ENCODE measurements at places on chromosomes 2 and 18.

DNA sequence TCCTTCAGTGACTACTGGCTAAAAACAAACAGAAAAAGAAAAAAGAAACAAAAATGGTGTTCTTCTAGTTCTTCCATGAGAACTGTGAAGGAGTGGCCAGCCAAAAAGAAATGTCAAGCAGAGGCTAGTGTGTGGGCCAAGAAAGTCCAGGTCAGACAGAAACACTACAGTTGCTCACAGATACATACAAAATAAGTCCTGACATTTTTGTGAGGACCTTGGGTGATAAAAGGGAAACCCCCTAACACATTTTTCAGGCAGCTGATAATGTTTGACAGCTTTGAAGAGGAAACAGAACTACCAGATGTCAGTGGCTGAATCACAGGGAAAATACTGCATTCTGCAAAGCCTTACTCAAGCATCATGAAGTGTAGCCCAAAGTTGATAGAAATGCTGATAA lies 28.1 kb downstream of the ARHGAP25 start:
- DNase-seq = peak; percentile 13

DNA sequence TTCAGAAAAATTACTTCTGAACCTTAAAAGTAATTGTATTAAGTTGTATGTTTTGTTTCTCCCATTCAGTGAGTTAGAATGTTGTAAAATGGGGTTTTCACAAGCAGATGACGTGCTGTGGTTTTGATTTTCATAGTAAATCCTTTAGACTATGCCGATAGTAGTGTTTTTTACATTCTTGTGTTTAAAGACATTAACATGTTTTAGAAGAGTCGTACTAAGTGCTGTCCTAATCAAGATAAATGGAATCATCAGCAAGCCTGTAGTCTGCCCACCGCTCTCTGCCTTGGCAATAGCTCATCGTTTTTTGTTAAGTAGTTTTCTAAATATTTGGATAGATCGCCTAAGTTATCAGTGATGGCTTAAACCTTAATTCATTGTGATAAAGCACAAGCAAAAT lies 21.5 kb downstream of the PKP4 start:
- no peak for DNase-seq

GRCh38 chr2:232435805-232436204 lies 20.1 kb upstream of the ALPI start:
- DNase-seq = no peak

DNA sequence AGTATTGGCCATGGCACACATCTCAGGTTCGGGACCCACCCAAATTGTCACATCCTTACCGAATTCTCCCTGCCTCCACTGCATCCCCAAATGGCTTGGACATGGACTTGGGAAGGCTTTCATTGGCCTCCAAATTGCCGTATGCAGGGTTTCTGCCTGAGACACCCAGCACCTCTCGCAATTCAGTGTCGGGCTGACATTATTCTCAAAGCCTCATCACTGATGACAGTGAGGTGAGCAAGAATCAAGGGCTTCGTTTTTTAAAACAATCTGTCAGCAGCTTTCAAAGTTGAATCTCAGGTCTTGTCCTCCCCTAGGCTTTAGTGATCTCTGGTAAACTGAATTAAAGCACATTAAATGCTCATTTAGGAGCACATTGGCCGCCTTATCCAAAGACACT lies 29.5 kb upstream of the TGFA start:
- DNase-seq = no peak

- no peak for DNase-seq
Measured at GRCh38 chr2:113039719-113040118, 12.9 kb downstream of the IL36B start.

DNA sequence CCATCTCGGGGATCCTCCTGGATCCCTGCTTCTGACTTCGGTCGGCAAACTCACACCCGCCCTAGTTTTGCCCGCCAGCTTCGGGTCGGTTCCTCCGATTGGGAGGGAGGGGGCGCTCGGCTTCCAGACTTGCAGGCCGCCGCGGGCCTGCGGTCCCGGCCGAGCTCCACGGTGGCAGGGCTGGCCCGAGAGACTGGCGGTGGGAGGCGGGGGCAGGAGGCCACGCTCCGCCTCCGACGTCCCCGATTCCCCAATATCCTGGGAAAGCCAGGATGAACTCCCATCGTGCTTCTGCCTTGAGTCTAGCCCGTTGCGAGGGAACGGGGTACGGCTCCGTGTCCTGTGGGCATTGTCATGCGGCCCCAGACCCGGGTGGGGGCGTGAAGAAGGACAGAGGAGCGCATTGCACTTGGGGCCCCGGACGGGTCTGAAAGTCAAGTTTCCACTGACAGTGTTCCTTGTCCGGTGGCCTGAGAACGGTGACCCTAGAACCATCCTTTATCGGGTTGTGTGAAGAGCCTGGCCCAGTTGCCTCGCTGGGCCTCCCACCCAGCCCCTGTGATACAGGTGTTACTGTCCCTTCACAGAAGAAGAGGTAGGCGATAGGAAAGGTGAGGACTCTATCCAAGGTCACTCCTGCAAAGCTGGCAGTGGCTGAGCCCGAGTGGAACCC lies 2.4 kb upstream of the INHBB start:
- peak; percentile 66 for DNase-seq

DNA sequence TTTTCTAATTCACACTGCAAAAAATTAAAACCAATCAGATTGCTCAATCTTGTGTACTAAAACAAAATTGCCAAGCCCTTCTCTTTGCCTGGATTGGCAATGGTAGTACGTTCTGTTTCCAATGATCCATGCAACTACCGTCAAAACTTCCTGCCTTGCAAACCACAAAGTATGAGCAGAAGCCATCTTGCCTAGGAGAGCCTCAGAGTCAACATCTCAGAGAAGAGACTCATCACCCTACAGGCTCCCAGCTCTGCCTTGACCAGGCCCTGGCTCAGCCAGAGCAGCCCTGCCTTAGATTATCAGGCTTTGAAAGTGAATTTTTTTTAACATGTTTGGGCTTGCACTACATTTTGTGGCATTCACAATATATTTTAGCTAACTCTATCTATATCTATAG lies 574.1 kb downstream of the SATB2 start:
- no peak for DNase-seq

DNA sequence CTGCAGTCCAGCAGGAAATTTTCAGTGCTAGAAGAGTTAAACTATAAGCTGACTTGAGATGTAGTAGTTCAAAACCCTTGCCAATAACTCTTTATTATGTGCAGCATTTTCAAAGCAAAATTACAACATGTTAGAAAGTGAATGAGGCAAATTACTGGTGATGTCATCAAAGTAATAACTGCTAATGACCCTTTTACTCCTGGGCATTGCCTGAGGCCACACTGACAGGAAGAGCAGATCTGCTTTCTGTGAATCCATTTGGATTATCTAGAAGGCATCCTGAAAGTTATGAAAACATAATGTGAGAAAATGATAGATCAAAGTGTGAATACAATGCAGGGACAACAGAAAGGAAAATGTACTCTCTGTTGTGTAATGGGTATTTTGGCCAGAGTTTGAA lies 139.6 kb upstream of the TRIB2 start:
- DNase-seq = no peak

DNA sequence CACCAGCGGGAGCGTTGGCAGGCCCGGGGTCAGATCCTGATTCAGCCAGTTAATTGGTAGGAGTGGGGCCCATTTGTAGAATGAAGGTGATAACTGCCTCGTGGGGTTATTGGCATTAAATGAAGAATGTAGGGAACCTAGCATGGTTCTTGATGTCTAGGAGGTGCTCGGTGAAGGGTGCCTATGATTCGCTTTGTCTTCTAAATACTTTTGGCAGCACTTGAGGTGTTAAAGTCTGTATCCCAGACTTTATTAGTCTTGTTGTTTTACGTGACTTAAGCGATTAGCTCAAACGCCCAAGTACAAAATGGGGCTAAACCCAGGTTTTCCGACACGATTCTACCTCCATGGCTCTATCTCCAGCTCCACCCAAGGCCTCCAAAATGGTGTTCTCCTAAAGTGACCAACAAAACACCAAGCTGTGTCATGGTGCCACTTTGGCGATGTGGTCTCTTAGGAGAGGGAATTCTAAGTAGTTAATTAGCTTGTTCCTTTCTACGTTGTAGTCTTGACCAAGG lies 980 bp upstream of the PPP4R1 start:
- no peak for DNase-seq

GRCh38 chr2:100059638-100060037 lies 82.8 kb downstream of the AFF3 start:
- DNase-seq = no peak

GRCh38 chr2:18795906-18796305 lies 206.5 kb upstream of the NT5C1B start:
- no peak for DNase-seq

GRCh38 chr2:65403529-65403915 lies 28.9 kb downstream of the SPRED2 start:
- no peak for DNase-seq

GRCh38 chr2:47301277-47301618 lies 101.7 kb upstream of the MSH2 start:
- no peak for DNase-seq

DNA sequence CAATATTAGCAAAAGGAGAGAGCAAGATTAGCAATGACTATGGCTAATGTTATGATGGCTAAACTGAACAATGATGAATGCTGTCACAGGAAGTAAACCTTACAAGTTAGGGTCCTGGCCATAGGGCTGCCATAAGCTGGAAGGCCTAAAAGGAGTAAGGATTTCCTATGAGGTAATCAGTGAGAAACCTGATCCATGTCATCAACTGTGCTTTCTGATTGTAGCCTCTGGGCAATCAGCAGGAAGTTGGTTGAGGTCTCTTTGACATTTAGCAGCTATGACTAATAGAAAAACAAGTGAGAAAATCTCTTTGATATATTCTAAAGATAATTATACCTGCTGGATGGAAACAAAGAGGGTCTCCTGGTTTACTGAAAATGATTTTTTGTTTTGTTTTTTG lies 193.0 kb downstream of the RAB3GAP1 start:
- no peak for DNase-seq

DNA sequence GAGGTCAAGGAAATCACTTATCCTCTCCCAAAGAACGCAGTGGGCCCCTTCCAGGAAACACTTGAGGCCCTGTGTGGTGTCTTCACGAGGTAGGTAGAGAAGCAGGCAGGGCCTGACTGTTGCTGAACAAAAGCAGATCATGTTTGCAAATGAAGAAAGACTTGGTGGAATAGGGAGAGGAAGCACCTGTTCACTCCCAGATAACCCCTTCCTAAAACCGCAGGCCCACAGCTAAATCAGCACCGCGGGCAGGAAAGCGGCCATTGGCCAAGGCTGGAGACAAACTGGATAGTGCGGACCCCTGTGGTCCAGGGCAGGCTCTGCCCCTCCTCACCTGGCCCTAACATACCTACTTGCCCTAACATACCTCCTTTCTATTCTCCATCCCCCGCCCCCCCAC lies 64.9 kb upstream of the KLHL29 start:
- no peak for DNase-seq

- DNase-seq = no peak
Measured at GRCh38 chr2:222305516-222306392, 7.0 kb upstream of the PAX3 start.

- no peak for DNase-seq
Measured at GRCh38 chr2:120255071-120255470, 2.4 kb downstream of the RALB start.

GRCh38 chr2:56522605-56523089 lies 338.9 kb downstream of the CCDC85A start:
- DNase-seq = no peak

DNA sequence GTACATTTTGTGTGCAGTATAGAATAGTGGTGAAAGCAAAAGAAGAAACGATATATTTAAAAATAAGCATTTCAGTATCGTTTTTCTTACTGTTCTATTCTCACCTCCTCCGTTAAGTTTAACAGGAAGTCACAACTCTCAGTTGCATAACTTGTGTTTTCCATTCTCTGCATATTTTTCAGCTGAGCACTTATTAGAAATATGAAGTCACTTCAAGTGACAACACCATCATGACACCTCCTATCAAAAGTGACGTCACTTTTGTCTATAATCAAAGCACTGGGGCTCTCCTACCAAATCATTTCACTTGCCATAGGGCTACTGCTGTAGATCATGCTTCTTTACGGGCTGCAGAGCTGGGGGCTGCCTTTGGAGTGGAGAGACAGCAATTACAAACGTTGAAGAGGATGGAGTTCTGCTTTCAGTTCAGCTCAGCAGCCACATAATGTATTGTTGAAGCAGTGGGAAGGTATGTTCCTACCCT lies 36.3 kb downstream of the STAT4 start:
- peak; percentile 19 for DNase-seq

GRCh38 chr18:45112682-45113081 lies 432.0 kb downstream of the SETBP1 start:
- no peak for DNase-seq

GRCh38 chr2:23019476-23019875 lies 365.5 kb upstream of the KLHL29 start:
- no peak for DNase-seq

- DNase-seq = no peak
Measured at GRCh38 chr18:10170375-10170774, 256.6 kb downstream of the VAPA start.

DNA sequence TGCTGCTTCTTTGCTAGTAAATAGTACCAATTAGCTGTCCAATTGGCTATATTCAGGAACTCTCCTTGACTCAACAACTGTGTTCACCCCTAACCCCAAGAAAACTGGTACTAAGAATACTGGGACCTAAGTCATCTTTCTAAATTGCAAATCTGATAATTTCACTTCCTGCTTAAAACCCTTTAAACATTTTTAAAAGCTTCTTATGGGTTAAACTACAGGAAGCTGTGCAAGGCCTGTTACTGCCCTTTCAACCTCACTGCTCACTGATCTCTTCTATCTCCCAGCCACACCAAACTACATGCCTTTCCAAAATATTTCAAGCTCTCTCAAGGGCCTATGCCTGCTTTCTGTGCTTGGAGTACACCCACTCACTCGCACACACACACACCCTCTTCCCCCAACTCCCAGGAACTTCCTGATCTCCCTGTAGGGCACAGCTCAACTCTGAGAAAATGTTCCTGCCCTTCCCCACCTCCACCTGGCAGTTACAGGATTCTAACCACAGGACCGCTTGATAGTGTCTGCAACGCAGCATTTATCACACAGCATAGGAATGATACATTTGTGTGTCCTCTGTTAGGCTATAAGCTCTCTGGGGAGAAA lies 6.7 kb downstream of the LMAN1 start:
- no peak for DNase-seq
